ENCODE measurements at places on chromosomes 16 and 17.

- no peak for DNase-seq
Measured at GRCh38 chr17:83084621-83085056, 5.2 kb downstream of the METRNL start.

GRCh38 chr17:1961189-1961588 lies 63.9 kb downstream of the RTN4RL1 start:
- DNase-seq = no peak

GRCh38 chr17:47987240-47987835 lies 16.4 kb downstream of the CDK5RAP3 start:
- no peak for DNase-seq

- DNase-seq = no peak
Measured at GRCh38 chr17:59688008-59688407, 19.2 kb downstream of the PTRH2 start.

GRCh38 chr16:30068750-30069610 lies 3.4 kb downstream of the ALDOA start:
- no peak for DNase-seq

- no peak for DNase-seq
Measured at GRCh38 chr17:29049541-29050145, 6.7 kb downstream of the PIPOX start.

GRCh38 chr16:81237282-81237681 lies 1.2 kb upstream of the BCO1 start:
- no peak for DNase-seq

DNA sequence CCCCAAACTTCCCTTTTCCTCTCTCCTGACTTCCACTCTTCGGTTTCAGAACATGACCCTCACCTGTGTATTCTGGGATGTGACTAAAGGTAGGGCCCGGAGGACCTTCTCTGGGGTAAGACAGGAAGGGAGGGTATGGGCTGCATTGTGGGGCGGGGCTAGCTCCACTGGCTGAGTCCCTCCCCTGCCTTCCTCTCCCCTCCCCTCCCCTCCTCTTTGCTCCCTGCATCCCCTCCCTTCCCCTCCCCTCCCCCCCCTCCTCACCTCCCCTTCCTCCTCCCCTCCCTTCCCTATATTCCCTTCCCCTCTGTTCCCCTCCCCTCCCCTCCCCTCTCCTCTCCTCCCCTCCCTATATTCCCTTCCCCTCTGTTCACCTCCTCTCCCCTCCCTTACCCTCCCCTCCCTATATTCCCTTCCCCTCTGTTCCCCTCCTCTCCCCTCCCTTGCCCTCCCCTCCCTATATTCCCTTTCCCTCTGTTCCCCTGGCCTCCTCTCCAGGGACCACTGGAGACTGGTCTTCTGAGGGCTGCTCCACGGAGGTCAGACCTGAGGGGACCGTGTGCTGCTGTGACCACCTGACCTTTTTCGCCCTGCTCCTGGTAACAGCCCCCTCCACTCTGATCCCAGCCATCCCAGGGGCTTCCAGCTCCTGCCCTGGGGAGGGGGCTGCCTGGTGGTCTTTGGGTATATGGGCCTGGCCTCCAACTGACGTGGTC lies 11.8 kb downstream of the ADGRG3 start:
- DNase-seq = no peak

DNA sequence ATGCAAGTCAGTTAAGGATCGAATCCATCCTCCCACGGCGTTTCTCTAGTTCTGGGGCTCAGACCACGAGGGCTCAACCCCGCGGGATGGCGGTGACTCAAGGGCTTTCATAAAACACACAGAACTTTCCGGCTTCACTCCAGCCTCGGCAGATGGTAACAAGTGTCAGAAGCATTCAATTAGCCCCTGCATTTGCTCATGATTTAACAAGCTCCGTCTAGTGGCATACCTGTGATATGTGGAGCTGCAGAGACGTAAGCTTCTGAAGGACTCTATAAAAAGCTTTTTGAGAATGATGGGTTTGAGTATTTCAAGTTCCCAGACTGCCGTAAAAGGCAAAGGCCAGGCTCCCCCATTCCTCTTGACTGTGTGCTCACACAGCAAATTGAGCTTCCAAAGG lies 91.3 kb upstream of the SEC14L1 start:
- DNase-seq = no peak

Measured in GF-D8 (cell line).